ENCODE measurements at places on chromosomes 5 and 9. TPM values are rescaled to one million over a fixed set of nuclear protein-coding genes. Genes with fewer than 3 reads are reported as not detected.

KIAA0825 gene
- 1.4 TPM for total RNA-seq

MAT2B gene
- total RNA-seq = 121 TPM

PTRH1 gene
- 4.4 TPM for total RNA-seq

ANGPTL2 gene
- total RNA-seq = 0.82 TPM

All from T-cell (primary cell).